SK-N-SH (cell line): ENCODE measurements at places on chromosomes 4 and X.
A peak's percentile ranks its signal among the peaks of the same experiment; 100 is the strongest.

GRCh38 chr4:10856271-10856782, 171.8 kb upstream of the CLNK start:
- H3K36me3 ChIP-seq = no peaks in the 10 kb centered on the region
- H3K27ac ChIP-seq = no peak overlapping the region
- H3K27me3 ChIP-seq = no peaks in the 10 kb centered on the region
- no peaks in the 10 kb centered on the region for H3K4me1 ChIP-seq
- no peak overlapping the region for H3K4me3 ChIP-seq

DNA sequence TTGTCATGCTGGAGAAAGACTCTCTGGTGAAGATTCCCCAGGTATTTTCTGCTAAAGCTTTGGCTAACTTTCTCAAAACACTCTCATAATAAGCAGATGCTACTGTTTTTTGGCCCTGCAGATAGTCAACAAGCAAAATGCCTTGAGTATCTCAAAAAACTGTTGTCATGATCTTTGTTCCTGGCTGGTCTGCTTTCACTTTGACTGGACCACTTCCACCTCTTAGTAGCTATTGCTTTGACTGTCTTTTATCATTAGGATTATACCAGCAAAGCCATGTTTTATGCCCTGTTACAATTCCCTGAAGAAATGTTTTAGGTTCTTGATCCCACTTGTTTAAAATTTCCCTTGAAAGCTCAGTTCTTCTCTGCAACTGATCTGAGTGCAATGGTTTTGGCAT, 231.5 kb downstream of the SLC7A11 start:
- H3K27ac ChIP-seq = no peak overlapping the region; the same call in 1 of the 2 replicates
- H3K4me1 ChIP-seq = no peaks in the 10 kb centered on the region
- DNase-seq = no peak
- no peak overlapping the region for H3K4me3 ChIP-seq

- no peaks in the 10 kb centered on the region for H3K27me3 ChIP-seq
- no peaks in the 10 kb centered on the region for H3K4me1 ChIP-seq
- H3K4me3 ChIP-seq = no peak overlapping the region
- no peaks in the 10 kb centered on the region for H3K36me3 ChIP-seq
- H3K27ac ChIP-seq = no peak overlapping the region
Measured at GRCh38 chr4:100894339-100894870, 376.6 kb upstream of the EMCN start.

DNA sequence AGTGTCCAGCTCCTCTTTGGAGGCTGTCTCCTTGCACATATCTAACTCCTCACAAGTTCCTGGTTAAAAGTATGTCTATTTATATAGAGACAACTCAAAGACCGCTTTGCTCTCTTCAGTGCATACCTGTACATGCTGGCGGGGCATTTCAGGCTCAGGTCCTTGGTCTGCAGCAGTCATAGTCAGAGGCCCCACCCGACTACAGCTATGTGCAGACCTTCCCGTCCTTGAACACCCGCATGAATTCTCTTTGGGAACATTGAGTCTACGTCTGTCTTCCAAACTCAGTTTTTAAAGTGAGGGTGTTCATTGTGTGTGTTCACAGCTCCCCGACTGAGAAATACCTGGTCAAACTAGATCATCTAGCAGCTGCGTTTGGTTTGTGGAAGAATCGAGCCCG, 4.2 kb downstream of the BCOR start:
- H3K27me3 ChIP-seq = peaks cover 7% of the 10 kb centered on the region; the same call in 1 of the 2 replicates
- peaks cover 33% of the 10 kb centered on the region for H3K4me1 ChIP-seq
- DNase-seq = no peak
- no peaks in the 10 kb centered on the region for H3K36me3 ChIP-seq
- peak overlapping the region; percentile 68 for H3K4me3 ChIP-seq
- H3K27ac ChIP-seq = peak overlapping the region; percentile 79

GRCh38 chr4:29559286-29559685, 1160.9 kb upstream of the PCDH7 start:
- DNase-seq = no peak
- H3K4me3 ChIP-seq = no peak overlapping the region
- no peaks in the 10 kb centered on the region for H3K27me3 ChIP-seq

- DNase-seq = no peak
- no peaks in the 10 kb centered on the region for H3K27me3 ChIP-seq
- no peak overlapping the region for H3K4me3 ChIP-seq
- H3K36me3 ChIP-seq = no peaks in the 10 kb centered on the region
- H3K4me1 ChIP-seq = no peaks in the 10 kb centered on the region
- no peak overlapping the region for H3K27ac ChIP-seq
Measured at GRCh38 chr4:94732358-94732698, 25.4 kb upstream of the BMPR1B start.

DNA sequence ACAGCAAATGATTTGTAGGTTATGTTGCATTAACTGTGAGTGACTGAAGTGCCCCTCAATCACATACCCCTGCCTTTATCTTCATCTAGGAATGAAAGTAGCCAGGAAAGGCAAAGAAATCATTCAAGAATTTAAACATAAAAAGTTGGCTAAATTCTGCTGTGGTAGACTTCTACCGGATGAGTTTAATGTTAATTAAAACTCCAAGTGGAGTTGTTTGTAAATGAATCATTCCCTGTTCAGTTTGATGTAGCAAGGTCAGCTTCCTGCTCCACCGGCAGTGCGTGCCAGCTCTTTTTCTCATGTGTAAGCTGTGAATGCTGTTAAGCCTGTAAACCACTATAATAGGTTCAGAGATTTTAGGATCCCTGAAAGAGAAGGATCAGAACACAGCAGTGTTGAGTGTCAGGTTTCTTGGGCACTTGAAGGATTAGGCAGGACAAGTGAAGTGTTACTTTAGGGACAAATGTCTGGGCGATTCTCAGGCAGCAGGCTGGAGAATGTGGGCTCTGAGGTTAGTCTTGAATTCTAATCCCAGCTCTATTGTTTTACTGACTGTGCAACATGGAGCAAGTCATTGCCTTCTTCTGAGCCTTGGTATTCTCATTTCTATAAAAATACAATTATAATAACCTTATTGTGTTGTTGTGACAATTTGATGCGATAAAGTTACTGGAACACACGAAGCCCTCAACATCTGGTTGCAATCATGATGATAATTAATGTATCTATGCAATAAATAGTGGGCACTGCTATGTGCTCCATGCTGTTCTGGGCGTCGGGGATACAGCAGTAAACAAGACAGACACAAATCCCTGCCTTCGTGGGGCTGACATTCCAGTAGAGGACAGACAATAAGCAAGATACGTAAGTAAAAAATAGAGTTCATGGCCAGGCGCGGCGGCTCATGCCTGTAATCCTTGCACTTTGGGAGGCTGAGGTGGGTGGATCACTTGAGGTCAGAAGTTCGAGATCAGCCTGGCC, 112.0 kb downstream of the SHROOM3 start:
- peaks cover 29% of the 10 kb centered on the region for H3K4me1 ChIP-seq
- no peak overlapping the region for H3K4me3 ChIP-seq
- H3K27ac ChIP-seq = peak overlapping the region; percentile 91
